ENCODE measurements at places on chromosomes 3 and 15.

DNA sequence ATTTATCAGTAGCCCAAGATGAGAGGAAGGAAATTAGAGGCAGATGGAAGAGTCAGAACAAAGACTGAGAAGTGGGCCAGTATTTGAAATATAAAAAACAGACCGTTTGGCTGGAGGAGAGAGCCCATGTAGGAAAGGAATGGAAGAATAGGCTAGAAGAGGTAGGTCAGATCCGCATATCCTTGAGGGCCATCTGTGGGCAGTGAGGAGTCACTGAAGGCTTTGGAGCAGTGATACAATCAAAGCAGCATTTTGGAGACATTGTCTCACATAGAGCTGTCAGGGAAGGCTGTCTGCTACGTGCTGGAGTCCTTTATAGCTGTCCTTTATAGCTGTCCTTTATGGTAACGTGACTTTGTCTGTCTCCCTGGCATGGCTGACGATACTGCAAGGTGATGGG is 92.0 kb upstream of the VEPH1 start:
- no peak for DNase-seq

DNA sequence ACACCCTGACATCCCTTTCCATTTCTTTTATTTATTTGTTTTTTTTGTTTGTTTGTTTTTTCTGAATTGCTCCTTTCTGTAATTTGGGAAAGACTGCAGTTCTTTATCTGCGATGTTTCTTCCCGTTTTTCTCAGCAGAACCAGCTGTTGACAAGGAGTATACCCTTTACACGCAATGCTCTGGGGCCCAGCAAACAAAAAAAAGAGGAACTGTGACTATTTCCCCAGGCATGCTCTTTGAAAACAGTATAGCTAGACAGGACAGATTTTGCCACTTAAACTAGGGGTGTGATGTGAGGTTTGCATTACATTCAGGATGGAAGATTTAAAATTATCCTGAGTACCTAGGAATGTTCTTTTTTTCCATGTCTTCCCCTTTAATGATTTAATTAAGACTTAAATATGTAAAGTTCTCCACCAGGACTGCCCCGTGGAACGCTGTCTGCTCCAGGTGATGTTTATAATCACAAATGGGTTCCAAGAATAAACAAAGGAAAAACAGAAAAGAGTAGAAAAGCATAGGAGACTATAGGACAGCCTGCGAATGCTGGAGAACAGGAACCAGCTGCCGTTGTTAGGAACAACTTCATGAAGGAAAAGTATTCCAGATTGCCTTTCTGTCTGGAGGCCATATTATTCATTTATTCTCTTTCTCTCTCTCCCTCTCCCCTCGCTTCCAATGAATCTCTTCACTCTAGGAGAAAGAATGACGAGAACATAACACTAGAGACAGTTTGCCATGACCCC is 43.3 kb downstream of the TGFBR2 start:
- DNase-seq, result no peak

GRCh38 chr15:85625856-85626255 is 168.9 kb downstream of the KLHL25 start:
- no peak for DNase-seq

DNA sequence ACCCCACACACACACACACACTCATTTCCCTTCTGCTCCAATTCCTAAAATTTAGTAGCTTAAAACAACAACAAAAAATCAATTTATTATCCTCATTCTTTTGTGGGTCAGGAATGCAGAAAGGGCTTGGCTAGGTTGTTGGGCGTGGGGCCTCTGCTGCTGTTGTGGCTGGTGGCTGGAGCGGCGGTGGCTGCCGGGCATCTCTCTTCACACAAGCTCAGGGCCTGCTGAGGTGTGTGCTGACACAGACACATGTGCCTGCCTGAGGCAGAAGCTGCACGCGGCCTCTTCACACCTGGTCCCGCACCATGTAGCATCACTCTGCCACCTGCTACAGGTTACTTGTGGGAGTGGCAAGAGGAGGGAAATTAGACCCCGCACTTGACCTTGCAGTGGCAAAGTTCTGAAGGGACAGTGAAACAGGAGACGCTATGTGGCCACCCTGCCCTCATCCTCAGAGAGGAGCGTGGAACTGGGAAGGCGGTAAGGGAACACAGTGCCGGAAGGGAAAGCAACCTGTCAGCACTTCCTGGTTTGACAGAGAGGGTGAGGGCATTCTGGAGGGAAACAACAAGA is 64.0 kb upstream of the PRR20G start:
- DNase-seq, result no peak

DNA sequence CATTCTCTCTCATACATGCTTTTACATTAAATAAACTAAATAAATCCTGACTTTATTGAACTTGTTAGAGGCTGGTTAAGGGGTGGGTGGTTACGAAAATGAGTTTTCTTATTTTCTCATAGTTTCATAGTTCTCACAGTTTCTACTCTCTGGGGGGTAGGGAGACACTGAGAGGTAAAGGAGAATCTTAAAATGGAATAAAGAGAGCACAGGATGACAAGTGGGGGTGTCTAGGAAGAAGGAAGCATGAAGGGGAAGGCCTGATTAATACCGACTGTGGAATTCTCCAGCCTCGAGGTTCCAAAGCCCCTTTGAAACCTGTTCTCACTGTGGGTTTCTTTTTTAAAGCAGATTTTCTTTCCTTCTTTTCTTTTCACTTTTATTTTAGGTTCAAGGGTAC is 66.4 kb upstream of the TRA2B start:
- no peak for DNase-seq

DNA sequence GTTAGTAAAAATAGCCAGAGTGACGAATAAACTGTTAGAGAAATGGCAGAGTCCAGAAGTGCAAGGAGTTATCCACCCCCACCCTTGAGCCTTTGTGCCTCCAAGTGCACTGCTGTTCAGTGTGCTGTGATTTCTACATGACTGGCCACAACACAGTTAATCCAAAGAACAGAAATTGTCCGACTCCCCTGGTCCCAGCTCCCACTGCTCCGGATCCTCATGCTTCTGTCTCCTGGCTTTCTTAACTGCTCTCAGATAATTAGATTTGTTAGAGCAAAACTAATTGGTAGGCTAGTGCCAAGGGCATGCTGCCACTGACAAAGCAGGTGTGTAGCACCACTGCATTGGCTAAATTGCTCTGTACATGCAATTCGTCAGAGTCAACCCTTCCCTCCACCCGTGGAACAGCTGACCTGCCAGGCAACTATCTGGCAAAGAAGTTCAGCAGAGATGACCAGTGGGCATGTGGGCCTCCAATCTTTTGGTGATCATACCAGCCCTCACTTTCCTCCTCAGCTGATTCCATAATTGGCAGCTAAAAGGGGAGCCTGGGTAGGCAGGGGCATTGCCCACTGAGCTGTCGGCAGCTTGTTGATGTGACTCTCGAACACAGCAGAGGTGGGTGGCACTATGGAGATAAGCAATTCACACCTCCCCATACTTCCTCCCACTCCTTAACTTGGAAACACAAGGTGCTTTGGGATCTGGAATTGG is 18.9 kb upstream of the ACAP2 start:
- DNase-seq, result no peak

GRCh38 chr15:67838789-67839332 is 984 bp downstream of the RNU6-1 start:
- no peak for DNase-seq

DNA sequence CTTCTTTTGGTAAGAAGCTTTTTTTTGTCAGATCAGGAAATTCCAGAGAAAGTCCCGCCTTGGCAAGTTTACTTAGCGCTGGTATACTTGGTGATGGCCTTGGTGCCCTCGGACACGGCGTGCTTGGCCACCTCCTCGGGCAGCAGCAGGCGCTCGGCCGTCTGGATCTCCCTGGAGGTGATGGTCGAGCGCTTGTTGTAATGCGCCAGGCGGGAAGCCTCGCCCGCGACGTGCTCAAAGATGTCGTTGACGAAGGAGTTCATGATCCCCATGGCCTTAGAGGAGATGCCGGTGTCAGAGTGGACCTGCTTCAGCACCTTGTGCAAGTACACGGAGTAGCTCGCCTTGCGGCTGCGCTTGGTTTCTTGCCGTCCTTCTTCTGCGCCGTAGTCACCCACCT is 46.6 kb downstream of the QTRT2 start:
- DNase-seq, result no peak

DNA sequence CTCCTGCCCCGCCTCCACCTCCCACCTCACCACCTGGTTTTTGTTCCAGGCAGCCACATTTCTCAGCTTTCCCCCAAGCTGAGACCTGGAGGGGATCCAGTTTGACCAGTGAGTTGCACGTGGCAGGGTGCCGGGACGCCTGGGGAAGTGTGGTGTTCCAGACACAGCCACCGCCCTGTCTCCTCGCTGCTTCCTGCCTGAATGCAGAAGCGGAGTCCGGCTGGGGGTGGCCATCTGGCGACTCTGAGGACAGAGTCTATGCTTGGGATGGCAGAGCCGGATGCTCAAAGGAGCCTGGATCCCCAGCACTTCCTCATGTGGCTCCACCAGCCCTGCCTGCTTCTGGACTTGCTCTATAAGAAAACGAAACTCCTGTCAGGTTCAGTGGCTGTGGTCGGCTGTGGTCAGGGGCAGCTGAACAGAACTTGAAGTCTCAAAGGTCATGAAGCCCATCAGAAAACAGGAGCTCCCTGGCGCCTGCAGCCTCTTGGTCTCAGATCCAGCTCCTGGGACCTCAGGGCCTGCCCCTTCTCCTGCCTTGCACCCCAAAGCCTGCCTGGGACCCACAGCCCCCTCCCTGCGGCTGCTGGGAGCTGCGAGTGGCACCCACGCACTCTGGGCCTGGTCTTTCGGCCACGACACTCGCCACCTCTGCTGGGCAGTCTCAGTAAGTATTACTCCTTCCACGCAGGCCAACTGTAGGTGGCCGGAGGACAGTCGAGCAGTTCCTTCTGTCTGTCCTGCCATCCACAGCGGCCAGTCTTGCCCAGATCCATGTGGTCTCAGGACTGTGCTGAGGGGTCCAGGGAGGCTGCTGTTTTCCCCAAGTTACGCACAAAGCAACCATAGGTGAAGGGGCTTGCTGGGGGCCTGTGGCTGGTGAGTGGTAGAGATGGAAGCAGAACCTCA is 112.8 kb upstream of the MEF2A start:
- no peak for DNase-seq

DNA sequence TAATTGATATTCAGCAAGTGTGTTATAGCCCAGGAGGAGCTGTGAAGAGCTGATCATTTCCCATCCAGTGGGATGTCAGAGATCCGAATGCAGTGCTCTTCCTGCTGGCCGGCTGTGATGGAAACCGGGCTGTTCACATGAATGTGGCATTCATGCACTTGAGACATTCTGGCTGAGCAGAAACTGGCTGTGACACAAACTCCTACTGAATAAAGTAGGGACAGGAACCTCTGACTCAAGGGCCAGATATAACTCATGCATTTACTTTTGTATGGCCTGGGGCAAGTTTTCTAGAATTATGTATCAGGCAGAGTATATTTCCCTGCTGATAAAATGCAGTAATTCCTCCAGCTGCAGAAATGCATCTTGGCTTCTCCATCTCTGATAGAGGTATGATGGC is 83.4 kb upstream of the FAM3D start:
- DNase-seq, result no peak

GRCh38 chr15:40064231-40064894 is 25.4 kb upstream of the SRP14 start:
- DNase-seq, result no peak

DNA sequence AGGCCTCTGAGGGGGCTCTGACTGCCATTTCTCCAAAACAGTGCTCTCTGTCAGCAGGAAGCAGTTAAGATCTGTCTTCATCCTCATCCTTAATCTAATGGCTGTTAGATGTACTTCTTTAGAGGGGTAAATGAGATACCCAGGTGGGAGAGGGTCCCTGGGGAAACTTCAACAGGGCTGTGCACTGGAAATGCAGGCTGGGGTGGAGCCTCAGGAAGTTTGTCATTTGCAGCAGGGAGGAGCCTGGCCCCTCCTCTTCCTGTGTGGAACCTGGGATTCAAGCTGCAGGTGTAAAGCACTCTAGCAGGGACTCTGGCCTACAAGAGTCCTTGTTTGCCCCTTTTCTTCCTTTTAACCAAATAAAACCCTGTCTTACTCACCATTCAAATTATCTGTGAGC is 1173.6 kb downstream of the OTOL1 start:
- no peak for DNase-seq

- no peak for DNase-seq
Measured at GRCh38 chr15:65163041-65163440, 22.1 kb downstream of the CLPX start.

- DNase-seq, result no peak
Measured at GRCh38 chr3:197520311-197521276, 35.2 kb downstream of the BDH1 start.

- no peak for DNase-seq
Measured at GRCh38 chr3:113183748-113184661, 27.4 kb upstream of the BOC start.

GRCh38 chr3:190495796-190496195 is 18.1 kb upstream of the IL1RAP start:
- no peak for DNase-seq

- DNase-seq, result no peak
Measured at GRCh38 chr15:100866386-100867330, 13.0 kb upstream of the ALDH1A3 start.

- no peak for DNase-seq
Measured at GRCh38 chr3:122754929-122755328, 38.7 kb downstream of the HSPBAP1 start.

DNA sequence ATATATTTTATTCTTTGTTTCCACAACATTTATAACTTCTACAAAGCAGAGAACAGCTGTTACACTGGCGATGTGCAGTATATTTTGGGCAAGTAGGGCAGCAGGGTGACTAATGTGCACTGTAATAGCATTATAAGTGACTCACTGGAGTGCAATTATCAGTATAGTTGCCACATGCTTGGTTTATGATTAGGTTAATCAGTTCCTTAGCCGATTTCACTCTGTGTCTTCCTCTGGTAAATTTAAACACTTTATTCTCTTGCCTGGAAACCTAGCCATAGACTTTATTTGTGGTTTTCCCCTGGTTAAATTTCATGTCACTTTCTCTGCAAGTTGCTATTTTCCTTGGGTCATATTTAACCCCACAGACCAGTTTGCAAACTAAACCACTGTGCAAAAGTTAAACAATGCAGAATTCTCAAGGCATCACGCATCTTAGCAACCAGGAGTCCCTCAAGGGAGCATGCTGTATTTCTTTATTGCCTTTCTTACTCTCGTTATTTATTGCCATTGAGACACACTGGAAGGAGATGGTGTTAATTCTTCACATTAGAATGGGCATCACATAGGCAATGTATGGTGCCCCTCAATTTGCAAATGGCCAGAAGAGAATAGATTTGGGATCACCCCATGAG is 690.2 kb upstream of the DPPA4 start:
- no peak for DNase-seq

DNA sequence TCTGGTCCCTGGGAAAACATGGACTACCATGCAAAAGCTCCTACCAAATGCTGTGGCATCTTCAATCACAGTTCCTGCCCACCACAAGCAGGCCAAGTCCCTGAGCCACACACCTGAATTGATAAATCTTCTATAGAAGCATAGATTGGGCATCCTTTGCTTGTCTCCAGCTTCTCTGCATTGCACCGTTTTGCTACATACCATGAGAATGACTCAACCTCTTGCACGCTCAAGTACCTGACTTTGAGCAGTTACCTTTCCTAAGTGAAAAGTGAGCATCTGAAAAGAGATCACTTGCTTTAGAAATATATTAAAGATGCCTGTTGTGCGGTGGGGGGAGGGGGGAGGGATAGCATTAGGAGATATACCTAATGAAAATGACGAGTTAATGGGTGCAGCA is 31.3 kb downstream of the GATM start:
- DNase-seq, result no peak

- DNase-seq, result no peak
Measured at GRCh38 chr3:100260081-100260684, 609 bp upstream of the TBC1D23 start.

Data from activated CD8-positive, alpha-beta memory T cell treated with anti-CD3 and anti-CD28 coated beads for 1 hour (primary cell).